ENCODE measurements at places on chromosomes 16 and 17.
A peak's percentile ranks its signal among the peaks of the same experiment; 100 is the strongest.

GRCh38 chr16:71474864-71475263 is 12.8 kb upstream of the ZNF23 start:
- no peak for DNase-seq

- DNase-seq, result no peak
Observed at GRCh38 chr17:48570325-48571023, 7.7 kb downstream of the HOXB4 start.

GRCh38 chr17:62882878-62883277 is 74.8 kb upstream of the MARCHF10 start:
- no peak for DNase-seq

DNA sequence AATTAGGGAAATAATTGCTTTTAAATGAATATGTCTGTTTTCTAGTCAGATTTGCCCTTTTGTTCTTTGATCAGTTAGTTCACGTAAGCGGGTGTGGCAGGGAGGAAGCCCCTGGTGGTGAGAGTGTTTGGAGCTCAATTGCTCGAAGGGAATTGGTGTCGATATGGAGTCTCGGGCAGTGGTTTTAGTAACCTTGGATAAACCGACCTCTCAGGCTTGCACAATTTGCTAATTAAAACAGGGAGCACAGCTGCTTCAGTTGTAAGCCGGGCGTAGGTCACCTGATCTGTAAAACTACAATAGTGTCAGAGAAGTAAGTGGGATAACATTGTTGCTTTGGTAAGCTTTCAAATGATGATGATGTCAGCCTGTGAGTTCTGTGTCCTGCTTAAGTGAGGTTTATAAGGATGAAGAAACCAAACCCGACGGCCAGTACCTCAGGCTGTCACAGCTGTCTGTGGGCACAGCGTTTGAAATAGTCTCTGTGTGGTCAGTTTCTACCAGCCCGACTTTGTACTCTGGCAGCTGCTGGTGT is 2.9 kb downstream of the ZNF750 start:
- no peak for DNase-seq

DNA sequence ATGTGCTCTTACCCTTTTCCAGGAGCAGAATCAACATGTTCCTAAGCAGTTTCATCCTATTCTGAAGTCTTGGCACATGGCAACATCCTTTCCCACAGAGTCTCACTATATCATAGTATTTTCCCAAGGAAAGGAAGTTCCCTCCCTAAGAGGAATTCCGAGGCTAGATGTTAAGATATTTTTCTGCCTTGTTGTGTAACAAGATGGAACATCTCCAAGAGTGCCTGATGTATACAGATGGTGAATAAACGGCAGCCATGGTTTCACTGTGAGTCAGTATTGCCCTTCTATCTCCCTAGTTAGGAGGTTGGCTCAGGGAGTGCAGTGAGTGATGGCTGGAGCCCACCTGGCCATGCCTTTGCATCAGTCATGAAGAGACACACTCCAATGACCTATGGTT is 48.2 kb downstream of the SPACA3 start:
- DNase-seq, result no peak

- DNase-seq, result no peak
Observed at GRCh38 chr17:48333034-48333530, 96.9 kb downstream of the SKAP1 start.

DNA sequence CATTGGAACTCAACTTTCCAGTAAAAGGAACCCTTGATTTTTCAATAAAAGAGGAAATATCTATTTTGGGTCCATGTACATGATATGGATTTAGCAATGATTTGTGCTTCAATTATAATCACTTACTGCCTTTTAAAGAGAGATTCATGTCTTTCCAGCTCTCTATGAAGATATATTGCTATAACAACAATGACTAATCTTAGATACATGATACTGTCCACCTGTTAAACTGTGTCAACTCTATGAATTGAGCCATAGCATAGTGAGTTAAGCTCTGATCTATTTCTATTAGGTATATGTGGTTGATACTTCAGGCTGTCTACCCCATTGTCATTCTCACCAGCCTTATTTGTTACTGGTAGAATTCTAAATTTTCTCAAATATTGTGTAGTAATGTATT is 15.0 kb upstream of the MPHOSPH6 start:
- DNase-seq, result no peak

DNA sequence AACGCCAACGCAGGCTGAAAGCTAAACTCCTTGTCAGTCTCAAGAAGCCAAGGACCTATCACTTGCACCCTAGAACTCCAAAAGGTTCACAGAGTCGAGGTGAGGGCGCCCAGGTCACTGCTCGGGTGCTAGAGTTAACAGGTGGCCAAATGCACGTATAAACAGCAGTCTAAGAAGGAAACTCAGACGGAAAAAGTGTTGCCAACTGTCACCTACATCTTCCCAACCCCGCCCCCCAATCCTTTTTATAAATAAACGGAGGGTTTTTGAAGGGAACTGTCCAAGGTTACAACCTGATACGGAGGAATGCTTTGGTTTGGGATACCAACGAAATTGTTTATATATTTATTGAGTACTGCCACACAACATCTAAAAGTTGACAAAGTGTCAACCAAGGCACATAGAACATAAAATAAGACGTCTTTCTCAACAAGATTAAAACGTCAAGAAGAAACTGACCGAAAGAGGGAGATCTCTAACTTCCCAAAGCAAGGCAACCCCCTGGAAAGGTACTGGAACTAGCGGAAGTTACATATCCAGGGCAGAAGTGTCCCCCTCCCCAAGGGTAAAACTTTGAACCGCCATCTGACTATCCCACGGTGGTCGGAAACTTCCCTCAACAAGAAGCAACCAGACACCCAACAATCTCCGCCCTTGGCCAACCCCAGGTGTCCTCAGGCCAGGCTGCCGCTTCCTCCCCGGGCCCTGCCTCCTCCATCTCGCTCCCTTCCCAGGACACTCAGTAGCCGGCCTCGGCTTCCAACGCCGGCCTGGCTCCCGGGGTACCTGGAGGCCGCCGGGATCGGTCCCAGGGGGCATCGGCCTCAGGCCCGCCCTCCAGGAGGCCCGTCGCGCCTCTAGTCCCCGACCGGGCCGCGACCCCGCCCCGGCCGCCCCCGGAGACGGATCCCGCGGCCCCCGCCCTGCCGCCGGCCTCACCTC is 982 bp downstream of the SPAG9 start:
- peak; percentile 11 for DNase-seq

GRCh38 chr16:1884155-1884760 is 12.3 kb upstream of the MEIOB start:
- DNase-seq, result no peak

- DNase-seq, result no peak
Observed at GRCh38 chr17:43702637-43703036, 40.9 kb upstream of the MEOX1 start.

DNA sequence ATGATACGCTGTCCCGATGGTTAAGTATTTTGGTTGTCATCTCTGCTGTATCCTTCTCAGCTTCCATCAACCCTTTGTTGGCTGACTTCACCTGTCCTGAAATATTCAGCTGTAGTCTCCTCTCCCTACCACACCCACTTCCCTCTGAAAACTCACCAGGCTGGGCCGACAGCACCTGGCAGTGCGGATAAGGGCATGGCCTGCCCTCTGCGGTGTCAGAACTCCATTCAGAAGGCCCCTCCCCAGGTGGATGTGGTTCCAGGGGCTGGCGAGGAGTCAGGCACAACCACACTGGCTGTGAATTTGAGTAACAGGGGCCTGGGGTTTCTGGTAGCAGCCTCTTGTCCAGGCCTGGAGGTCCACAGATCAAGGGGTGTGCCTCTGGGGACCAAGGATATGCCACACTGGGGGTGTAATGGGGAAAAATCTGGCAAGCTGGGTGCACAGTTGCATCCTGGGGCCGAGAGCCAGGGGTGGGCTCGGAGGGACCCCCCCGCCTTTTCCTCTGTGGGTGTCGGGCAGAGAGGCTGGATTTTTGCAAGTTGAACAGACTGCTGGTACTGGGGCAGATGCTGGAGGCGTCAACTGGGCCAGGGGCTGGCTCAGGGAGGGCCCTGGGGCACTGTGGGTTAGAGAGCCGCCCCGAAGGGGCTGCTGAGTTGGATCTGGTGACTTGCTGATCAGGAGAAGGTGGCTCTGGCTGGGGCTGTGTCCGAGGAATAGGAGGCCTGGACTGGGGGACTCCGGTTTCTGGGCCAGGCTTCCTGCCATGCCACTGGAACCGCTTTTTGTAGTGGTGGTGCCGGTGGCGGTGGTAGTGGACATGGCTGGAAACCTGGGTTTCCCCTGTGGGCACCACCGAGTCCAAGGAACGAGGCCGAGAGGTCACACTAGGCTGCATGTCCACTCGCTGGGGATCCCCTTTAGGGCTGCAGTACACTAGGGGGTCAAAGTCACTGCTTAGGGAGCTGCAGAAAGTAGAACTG is 5.6 kb upstream of the SUPT4H1 start:
- DNase-seq, result no peak

DNA sequence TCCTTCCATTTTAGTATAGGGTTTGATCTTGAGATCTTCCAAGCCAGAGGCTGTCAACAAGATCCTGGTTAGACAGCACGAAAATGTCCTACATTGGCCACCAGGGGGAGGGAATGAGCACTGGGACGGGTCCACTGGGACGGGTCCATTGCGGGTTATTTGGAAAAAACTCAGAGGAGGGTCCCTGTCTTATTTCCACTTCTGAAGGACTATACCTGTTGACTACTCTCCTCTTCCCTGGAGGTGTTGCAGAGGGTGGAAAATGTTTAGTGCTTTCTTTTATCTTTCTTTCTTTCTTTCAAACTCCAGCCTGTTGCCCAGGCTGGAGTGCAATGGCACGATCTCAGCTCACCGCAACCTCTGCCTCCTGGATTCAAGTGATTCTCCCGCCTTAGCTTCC is 2.5 kb downstream of the TTLL6 start:
- peak; percentile 44 for DNase-seq

DNA sequence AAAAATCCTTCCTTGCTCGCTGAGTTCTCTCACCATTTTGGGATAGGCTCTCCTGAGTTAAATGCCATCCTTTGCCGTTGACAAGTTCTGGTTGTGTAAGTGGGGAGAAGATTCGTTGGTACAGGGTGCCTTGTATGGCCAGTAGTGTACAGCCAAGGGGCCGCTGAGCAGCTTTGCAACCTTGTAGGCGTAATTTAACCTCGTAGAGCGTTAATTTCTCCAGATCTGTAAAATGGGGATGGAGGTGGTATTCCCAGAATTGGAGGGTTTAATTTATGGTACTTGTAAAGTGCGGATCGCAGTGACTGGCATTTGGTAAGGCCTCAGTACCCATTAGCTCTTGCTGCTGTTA is 1.4 kb downstream of the ARSG start:
- no peak for DNase-seq

DNA sequence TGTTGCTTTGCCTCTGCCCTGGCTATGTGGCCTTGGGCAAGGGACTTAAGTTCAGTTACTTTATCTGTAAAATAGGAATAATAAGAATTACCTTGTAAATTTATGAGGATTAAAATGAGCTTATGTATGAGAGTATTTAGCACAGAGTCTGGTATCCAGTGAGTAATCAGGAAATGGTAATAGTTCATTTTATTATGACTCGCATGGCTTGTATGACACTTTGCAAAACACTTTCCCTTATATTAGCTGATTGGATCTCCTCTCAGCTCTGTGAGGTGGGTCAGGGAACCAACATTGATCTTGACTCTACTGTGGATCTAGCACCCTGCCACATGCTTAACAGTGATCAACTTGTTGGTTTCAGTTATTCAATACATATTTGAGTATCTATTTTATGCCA is 8.3 kb upstream of the CDH3 start:
- DNase-seq, result no peak

- DNase-seq, result no peak
Observed at GRCh38 chr16:79379095-79379494, 221.4 kb downstream of the MAF start.

DNA sequence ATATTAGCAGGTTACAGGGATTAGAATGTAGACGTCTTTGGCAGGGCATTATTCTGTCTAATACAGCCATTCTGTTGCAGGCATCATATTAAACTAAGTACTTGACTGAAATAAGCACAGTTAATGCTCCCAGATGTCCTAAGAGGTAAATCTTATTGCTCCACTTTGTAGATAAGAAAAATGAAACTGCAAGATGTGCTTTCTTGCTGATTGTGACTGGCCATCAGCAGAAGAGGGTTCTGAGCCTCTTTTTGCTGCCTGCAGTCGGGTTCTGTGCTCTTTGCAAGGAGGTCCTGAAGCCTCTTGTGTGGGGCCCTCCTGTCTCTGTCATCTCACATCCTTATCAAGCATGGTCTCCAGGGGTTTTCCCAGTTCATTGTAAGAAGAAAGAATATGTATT is 167.1 kb downstream of the KCNJ2 start:
- DNase-seq, result no peak

GRCh38 chr16:17076092-17076754 is 394.5 kb downstream of the XYLT1 start:
- DNase-seq, result no peak

DNA sequence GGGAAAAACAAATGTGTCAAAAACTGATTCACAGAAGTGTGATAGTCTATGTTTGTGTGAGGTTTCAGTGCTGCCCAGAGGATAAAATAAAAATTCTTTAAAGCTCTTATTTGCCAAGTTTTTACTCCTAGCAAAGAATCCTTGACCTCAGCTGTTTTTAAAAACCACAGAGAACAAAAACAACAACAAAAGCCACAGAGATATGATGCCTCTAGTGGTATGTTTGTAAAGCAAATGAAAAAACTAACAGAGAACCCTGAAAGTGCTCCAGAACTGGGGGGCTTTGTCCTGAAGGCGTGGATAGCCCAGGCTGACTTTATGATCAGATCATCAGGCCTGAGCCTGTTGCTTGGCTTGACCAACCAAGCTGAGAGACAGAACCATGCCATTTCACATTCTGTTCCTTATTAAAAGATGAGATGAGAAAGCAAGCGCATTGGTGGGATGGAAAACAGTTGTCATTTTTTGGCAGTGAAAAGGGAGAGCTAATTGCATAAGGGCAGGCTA is 411.0 kb downstream of the CPPED1 start:
- DNase-seq, result no peak

DNA sequence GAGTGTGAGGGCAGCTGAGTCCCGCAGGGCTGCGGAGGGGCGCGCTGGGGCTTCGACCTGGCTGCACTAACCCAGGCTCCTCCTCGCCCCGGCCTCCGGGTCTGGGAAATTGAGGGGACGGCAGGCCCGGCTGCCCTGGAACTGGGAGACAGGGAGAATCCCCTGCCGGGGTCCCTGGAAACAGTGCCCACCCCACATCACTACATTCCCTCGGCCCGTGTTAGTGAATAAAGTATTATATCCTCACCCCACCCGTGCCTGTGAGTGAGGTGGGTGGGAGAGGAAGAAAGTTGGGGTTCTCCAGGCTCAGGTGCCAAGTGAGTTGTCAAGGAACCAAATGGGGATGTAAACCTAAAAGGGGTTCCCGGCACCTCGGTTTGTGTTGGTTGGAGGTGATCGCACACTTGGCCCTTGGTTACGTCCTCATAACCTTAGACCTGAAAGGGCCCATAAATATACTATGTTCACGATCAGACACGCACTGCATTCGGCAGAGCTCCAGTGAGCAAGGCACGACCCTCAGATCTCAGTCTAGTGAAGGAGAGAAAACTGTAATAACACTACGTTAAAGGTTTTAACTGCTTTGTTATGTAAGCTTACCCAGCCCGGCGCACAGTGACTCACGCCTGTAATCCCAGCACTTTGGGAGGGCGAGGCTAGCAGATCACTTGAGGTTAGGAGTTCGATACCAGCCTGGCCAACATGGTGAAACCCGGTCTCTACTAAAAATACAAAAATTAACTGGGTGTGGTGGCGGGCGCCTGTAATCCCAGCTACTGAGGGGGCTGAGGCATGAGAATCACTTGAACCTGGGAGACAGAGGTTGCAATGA is 11.2 kb downstream of the ZNF771 start:
- DNase-seq, result no peak

All from effector CD8-positive, alpha-beta T cell (primary cell).